H9 (cell line): ENCODE measurements at places on chromosomes 13 and 19.

DNA sequence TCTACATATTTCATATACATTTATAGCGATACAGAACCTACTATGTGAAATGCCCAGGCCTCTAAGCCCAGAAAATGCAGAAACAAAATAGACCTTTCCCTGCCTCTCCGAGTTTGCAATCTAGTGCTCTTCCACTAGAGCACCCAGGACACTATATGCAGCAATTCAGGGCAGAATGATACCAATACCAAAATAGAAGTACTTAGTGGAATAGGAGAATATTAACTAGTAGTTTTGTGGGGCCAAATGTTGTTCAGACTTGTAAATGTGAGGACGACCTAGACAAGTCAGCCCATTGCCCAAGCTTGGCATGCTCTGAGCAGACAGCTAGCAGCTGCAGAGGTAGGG is 35.8 kb upstream of the FLT1 start:
- DNase-seq: no peak

DNA sequence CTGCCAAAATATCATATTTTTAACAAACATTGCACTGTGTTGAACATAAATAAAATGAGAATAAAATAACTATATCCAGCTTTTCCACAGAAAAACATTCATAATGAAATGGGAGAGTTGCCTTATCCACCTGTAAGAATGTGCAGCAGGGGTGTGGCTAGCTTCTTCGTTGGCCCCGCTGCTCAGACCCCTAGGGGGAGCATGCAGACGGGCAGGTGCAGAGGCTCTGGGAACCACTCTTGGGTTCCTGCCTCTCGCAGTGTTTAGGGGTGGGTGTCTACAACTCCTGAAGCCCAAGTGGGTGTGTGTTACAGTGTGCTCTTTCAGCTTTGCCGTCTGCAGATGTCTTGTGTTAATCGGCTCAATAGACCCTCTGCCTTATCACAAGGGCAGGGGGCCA is 121.7 kb downstream of the SLITRK5 start:
- peak; percentile 75 for DNase-seq

GRCh38 chr19:1125601-1126467 is 22.0 kb downstream of the GPX4 start:
- DNase-seq: no peak

DNA sequence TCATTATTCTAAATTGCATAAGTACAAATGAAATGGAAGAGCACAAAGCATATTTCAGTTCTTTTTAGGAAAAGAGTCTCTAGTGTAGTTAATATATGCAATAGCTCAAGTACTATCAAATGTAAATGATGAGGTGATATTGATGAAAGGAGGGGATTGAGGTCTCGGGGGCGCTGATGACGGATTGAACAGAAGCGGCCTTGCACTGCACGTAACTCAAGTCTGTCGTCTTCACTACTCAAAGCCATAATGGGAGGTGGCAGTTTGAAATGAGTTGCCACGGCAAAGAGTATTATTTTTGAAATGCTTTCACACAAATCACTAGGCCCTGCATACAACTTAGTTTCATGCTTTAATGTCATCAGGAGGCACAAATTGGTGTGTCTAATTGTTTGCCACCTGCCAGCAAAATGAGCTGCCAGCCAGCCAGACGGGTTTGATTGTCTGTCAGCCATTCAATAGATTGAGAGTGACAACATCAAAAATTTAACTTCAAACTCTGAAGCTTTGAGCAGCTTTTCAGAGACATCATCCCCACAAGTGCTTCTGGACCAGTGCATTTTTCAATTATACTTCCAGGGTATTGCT is 256.6 kb downstream of the NBEA start:
- DNase-seq: no peak

DNA sequence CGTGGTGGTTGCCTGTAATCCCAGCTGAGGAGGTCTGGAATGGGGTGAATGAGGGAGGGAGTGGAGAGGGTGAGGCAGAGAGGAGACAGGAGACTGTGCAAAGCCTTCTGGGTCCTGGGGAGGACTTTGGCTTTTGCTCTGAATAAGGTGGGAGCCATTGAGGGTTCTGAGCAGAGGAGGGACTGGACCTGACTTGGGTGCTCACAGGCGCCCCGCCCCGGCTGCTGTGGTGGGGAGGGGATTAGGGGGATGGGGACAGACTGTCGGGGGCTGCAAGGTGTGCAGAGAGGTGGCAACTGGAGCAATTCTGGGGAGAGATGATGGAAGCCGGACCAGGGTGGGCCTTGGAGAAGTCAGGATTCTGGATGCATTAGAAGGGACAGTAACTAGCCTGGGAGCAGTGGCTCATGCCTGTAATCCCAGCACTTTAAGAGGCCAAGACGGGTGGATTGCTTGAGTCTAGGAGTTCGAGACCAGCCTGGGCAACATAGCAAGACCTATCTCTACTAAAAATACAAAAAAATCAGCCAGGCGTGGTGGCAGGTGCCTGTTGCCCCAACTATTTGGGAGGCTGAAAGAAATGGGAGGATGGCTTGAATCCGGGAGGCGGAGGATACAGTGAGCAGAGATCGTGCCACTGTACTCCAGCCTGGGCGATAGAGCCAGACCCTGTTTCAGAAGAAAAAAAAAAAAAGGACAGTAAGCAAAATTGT is 16.1 kb upstream of the NANOS3 start:
- DNase-seq: no peak
